Epithelial cell of prostate (primary cell): ENCODE measurements at places on chromosomes 13 and 19.

DNA sequence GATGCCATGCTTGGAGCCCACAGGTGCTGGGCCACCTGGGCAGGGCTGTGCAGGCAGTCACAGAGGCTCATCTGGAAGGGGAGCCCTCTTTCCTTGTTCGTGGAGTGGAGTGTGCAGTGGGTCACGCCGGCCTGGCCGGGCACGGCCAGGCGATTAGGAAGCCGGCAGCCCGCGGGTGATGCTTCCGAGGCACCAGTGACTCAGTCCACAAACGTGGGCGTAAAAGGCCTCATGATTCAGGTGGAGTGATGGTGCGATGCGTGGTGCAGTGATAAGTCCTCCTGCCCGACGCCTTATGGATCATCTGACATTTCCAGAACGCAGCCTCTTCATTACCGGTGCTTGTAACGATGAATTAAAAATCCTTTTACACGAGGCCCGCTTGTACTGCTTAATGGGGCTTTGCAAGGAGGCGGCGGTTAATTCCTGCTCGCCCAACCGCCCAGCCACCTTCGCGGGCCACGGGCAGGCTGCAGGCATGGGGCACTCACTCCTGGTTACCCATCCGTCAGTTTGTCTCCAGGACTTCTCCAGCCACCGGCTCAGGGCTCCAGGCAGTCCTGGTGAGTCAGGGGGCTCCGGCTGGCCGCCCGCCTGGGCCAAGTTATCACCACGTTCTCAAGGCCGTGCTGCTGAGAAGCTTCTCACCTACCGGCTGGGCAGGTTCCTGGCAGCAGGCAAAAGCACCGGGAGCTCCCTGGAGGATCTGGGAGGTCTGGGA lies 172.4 kb downstream of the KDM4B start:
- DNase-seq = no peak

GRCh38 chr13:23748109-23748990 lies 140.8 kb downstream of the MIPEP start:
- DNase-seq = no peak

- no peak for DNase-seq
Observed at GRCh38 chr13:99380921-99381645, 73.9 kb upstream of the GPR183 start.

DNA sequence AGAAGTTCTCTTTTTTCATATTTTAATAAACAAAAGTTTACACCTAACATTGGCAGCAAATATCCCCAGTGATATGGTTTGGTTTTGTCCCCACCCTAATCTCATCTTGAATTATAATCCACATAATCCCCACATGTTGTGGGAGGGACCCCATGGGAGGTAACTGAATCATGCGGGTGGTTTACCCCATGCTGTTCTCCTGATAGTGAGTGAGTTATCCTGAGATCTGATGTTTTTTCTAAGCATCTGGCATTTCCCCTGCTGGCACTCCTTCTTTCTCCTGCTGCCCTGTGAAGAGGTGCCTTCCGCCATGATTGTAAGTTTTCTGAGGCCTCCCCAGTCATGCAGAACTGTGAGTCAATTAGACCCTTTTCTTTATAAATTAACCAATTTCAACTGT lies 214.7 kb downstream of the SLITRK1 start:
- no peak for DNase-seq

DNA sequence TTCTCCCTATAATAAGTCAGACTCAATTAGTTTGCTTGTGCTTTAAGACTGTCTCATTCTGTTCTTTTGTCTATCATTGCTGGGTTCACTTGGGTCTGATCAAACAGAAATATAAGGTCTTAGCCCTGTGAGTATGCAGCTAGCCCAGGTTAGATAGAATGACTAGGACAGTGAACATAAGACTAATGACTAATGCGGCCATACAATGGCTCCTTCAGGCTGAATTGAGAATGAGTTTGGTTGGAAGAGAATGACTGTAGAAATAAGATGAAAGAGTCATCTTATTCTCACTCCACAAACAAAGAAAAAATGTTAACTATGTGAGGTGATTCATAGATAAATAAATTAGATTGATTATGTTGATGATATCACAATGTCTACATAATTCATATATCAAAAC lies 50.1 kb upstream of the OBI1 start:
- DNase-seq = peak; percentile 69

DNA sequence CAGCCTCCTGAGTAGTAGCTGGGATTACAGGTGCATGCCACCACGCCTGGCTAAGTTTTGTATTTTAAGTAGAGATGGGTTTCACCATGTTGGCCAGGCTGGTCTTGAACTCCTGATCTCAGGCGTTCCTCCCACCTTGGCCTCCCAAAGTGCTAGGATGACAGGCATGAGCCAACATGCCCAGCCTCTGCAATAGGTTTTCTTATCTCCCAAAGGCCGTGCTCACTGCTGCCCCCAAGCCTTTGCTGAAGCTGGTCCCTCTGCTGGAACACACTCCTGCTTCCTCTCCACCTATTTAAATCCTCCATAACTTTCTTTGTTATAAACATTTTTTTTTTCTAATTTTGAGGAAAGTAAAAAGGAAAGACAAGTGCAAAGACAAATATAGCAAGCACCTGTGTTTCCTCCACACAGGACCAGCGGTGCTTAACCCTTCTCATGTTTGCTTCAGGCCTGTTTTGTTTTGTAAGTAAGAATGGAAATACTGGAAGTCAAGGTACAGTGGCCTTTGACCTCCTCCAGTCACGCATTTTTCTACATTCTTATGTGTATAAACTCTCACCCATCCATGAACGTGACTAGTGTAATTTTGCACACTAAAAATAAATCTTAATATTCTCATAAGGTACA lies 14.5 kb upstream of the TNFAIP8L1 start:
- DNase-seq = no peak

DNA sequence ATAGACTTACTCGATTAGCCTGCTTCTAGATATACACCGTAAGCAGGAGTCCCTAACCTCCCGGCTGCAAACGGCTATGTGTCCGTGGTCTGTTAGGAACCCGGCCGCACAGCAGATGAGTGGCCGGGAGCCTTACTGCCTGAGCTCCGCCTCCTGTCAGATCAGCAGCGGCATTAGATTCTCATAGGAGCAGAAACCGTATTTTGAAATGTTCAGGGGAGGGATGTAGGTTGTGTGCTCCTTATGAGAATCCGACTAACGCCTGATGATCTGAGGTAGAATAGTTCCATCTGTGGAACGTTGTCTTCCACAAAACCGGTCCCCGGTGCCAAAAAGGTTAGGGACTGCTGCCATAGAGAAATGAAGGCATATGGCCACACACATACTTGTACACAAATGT lies 1491.9 kb downstream of the SLITRK5 start:
- no peak for DNase-seq

- DNase-seq = no peak
Observed at GRCh38 chr19:3897936-3898335, 17.5 kb downstream of the ATCAY start.

DNA sequence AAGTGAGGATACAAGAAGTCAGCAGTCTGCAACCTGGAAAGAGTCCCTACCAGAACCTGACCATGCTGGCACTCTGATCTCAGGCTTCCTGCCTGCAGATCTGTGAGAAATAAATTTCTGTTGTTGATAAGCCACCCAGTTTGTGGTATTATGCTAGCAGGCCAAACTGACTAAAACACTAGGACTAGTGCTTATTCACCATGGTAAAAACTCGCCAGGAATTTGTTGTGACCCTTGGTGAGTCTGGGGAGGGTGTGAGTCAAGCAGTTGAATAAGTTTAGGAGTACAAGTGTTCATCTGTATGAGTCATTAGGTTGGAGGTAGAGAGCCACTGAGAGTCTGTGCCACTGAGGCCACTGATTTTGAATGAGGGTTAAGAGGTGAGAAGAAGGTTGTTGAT lies 3.6 kb downstream of the ZIK1 start:
- DNase-seq = peak; percentile 67

DNA sequence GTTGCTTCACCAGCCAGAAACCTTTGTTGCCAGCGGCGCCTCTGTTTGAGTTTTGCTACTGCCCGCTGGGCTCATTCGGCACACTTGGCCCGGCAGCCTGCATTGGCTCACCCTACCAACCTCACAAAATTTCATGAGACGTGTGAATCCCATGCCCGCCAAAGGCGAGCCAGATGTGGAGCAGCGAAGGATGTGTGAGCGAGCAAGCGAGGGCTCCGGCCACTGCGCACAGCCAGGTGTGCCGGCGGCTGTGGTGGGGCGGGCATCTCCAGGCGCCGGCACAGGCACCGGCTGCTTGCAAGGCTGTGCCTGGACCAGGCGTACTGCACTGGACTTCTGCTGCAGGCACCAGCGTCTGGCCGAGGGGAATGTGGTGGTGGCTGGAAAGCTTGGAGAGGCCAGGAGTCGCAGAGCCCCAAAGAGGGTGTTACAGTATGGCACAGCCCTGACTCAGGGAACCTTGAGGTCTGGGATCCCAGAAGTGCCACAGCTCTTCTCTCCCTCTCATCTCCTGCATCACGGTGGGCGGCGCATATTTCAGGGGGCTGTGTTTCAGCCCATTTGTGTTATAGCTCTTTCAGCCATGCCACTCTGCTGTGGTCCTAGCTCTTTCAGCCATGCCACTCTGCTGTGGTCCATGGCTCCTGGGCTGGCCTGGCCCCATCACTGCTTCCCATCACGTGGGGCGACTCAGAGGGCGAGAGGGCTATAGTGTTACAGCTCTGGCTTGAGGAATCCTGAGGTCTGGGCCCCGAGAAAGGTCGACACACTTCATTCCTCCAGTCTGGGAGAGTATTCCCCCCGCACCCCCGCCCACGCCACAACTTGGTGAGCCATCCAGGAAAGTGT lies 592.0 kb upstream of the SLITRK5 start:
- no peak for DNase-seq

GRCh38 chr19:17423429-17424208 lies 3.8 kb downstream of the MVB12A start:
- no peak for DNase-seq

DNA sequence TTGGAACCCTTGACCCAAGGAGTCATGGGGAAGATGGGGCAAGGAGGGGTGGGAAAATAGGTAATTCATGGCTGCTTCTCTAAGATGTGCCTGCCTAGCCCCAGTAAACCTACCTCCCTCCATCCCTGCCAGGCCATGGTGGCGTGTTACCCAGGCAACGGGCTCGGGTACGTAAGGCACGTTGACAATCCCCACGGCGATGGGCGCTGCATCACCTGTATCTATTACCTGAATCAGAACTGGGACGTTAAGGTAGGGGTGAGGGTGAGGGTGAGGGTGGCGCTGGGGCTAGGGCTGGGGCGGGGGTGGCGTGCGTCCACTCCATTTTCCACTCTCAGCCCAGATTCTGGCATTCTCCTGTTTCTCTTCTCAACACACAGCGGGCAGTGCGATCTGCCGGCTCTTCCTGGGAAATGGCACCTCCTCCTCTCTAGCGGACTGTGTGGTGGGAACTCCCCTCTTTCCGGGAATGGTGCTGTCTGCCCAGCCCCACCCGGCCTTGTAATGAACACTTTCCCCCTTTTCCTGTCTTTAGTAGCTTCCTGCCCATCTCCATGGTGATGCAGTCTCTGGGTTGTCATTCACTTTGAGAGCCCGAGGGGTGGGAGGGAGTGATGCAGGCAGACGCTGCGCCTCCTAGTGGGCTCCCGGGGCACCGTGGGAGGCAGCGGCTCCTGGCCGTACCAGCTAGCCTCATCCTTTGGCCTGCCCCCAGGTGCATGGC lies 7.6 kb downstream of the EGLN2 start:
- no peak for DNase-seq

- no peak for DNase-seq
Observed at GRCh38 chr19:47274891-47275761, 441 bp downstream of the INAFM1 start.

GRCh38 chr19:30229525-30230174 lies 142.5 kb upstream of the ZNF536 start:
- DNase-seq = no peak

DNA sequence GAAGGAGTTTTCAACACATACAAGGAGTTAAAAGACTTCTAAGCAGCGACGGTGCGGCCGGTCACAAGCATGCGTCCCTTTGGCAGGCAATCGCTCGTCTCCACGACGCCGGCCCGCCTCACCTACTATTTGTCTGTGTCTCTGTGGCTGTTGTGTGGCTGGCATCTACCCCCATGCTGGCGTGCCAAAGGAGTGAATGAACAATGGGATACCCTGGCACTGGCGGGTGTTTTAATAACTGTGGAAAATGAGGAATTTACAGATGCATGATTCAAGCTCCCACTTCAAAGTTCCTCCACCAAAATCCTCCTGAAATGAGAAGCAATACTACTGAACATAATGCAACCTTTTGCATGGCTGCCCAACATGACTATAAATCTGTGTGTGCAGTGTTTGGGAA lies 176.6 kb downstream of the KLF5 start:
- no peak for DNase-seq

DNA sequence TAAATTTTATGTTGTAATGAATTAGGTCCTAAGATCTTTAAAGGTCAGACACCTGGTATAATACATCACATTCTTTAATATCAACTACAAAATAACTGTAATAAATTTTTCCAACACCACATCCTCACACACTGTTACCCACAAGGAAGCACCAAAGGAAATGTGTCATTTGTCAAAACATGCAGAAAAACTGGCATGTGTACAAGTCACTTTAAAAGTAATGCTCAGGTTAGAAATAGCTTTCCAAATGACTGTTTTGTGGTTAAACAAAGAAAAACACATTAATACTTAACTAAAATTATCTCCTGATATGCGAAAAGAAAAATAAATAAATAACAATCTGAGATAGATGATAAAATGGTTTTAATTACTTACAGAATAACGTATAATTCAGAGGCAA lies 74.7 kb downstream of the MZT1 start:
- no peak for DNase-seq

DNA sequence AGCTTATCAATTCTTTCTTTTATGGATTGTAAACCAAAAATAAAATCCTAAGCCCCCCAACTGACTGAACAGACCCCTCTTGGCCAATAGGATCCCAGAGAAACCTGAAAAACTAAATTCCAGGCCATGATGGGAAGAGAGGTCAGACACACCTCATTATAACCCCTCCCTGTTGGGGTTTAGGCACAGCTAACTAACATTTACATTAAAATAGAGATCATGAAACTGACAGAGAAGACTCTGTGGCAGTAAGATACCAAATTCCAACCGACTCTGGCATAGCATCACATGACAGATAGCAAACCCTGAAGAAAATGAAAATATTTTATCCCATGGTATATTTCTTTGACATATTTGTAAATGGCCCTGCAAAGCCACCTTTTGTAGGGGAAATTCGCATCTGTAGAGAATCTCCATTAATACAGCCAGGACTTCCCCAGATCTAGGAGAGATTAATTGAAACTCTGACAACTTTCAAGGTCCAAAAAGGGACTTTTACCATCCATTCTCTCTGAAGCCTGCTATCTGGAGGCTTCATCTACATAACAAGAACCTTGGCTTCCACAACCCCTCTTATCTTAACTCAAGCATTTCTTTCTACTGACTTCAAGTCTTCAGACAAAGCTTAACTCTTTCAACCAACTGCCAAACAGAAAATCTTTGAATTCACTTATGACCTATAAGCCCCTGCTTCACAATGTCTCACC lies 27.1 kb upstream of the GAS6 start:
- DNase-seq = no peak

DNA sequence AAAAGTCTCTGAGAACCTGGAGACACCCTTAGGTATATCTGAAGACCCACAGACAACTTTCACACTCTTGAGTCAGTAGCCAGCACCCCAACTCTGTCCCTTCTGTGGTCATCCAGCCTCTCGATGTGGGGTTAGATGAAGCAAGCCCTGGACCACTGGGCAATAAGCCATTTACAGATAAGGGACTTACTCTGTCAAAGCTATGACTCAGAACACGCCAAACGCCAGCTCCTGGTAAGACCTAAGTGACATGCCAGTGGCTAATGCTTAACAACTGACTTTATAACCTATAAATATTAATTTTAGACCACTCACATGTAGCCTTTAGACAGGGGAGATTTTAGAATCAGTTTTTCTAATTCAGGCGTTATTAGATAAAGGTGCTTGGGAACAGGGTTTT lies 85.7 kb downstream of the SHISA2 start:
- DNase-seq = no peak

GRCh38 chr19:6233827-6234511 lies 45.8 kb downstream of the MLLT1 start:
- DNase-seq = no peak
